ENCODE measurements at places on chromosomes 4 and X.

DNA sequence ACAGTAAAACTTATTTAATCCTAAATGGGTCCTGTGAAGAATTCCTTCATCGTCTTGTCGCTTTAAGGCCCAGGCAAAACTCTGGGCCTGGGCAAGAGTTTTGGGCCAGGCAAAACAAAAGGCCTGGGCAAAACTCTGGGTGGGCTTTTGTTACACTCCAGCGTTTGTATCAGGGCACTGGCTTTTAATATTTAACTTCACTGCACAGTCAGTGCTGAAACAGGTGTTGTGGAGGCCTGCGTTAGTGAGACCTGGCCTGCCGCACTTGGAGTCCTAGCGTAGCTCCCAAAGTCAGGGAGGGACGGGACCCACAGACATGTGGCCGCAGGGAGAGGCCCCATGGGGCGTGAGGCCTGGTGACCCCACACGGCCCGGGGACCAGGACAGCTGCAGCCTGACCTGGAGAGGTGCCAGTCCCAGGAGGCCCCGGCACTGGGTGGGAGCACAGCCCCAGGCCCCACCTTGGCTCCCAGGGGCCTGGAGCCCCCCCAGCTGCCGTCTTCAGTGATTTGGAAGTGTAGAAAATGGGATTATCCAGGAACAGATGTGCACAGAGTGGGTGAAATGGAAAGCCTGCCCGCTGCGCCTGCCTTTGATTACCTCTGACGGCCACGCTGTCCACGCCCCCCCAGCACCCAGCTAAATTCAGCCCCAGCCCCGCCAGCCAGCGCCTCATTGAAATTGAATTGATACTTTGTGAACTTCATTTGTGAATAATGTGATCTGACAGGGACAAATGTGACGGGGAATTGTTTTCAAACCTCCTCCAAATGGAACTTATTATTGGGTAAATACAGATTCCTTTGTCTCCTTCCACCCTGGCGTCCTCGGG, 132.9 kb upstream of the NKX1-1 start:
- DNase-seq, result no peak

DNA sequence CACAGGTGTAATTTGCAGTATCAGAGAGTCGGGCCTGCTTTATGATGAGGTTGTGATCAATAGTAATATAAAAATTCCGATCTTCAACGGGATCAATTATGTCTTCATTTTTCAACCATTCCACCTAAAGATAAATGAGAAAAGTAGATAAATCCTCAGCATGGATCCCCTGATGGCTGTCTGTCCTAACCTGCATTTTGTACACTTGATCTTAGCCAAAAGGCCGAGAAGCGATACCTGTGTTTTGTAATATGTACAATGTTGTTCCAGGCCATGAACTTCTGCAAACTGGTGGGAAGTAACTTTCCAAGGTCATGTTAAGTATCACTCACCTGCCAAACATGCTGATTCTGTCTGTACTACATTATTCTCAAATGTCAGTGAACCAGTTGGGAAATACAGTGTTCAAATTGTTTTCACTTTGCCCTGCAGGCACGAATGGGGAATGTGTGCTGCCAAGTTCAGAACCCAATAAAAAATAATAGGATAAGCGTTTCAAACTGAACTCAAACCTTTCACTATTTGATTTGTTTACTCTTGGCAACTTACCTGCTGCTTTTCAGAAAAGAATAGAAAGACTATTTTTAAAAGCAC, 298.1 kb downstream of the UNC5C start:
- DNase-seq, result no peak

DNA sequence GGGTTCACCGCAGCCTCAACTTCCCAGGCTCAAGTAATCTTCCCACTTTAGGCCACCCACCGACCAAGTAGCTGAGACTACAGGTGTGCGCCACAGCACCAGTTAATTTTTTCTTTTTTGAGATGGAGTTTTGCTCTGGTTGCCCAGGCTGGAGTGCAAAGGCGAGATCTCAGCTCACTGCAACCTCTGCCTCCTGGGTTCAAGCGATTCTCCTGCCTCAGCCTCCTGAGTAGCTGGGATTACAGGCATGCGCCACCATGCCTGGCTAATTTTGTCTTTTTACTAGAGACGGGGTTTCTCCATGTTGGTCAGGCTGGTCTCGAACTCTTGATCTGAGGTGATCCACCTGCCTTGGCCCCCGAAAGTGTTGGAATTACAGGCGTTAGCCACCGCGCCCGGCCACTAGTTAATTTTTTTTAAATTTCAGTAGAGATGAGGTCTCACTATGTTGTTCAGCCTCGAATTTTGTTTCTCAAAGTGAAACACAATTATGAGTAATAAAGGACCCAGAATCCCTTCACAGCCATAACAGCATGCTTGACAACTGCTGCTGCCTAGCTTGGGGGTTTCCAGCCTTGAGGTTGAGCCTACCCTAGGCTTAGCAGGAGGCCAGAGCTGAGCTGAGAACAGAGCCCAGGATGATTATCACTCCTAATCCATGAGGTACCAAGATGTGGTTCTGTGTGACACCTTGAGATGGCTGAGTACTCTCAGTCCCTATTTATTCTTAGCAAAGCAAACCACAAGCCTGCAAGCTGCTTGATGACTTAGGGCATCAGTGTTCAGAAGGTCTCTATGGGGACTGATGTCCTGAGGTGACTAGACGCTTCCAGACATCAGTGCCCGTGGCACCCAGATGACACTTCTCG, 41.6 kb upstream of the NKRF start:
- DNase-seq, result no peak

DNA sequence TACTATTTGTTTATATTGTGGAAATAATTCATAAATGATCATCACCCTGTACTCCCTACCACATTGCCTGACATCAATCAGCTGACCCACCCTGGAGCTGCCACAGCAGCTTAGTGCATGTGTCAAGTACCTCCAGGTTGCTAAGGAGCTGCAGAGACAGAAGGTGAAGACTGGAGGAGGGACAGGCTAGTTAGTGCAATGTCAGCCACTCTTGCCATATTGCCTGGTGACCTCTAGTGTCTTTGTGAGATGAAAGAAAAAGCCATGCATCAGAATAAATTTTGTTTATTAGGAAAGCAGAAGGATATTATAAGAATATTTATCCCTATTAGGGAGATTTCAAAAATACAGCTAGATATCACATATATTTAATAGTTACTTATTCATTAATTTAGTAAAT, 243.9 kb upstream of the FAT4 start:
- DNase-seq, result no peak

DNA sequence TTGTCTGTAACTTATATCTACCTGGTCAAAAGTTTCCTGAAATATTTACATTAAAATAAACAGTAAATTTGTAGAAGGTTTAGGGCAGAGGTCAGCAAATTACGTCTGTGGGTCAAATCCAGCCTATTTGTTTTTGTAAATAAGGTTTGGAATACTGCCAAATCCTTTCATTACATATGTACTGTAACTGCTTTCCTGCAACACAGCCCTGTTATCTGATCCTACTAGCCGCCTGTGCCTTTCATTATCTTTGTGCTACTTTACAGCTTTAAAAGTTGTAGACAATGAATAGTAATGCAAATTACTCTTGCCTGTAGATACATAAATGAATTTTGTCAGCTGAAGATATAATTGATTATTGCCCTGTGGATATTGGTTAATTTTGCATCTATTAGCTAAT, 369.6 kb upstream of the SLC7A11 start:
- no peak for DNase-seq

DNA sequence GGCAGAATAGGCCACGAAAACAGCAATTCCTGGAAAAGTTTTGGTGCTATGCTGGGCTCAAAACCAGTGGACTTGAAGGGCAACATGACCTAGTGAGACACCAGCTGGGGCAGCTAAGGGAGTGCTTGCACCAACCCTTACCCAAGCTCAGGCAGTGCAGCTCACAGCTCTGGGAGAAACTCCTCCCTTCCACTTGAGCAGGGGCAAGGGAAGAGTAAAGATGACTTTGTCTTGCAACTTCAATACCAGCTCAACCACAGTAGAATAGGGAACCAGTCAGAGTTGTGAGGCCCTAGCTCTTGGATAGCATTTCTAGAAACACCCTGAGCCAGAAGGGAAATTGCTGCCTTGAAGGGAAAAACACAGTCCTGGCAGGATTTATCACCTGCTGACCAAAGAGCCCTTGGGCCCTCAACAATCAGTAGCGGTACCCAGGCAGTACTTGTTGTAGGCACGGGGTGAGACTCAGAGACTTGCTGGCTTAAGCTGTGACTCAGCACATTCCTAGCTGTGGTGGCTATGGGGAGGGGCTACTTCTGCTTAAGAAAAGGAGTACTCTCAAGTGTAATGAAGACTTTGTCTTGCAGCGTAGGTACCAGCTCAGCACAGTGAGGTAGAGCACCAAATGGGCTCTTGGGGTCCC, 19.7 kb upstream of the ABCG2 start:
- no peak for DNase-seq

- no peak for DNase-seq
Observed at GRCh38 chrX:1534301-1535168, 2.5 kb downstream of the P2RY8 start.

DNA sequence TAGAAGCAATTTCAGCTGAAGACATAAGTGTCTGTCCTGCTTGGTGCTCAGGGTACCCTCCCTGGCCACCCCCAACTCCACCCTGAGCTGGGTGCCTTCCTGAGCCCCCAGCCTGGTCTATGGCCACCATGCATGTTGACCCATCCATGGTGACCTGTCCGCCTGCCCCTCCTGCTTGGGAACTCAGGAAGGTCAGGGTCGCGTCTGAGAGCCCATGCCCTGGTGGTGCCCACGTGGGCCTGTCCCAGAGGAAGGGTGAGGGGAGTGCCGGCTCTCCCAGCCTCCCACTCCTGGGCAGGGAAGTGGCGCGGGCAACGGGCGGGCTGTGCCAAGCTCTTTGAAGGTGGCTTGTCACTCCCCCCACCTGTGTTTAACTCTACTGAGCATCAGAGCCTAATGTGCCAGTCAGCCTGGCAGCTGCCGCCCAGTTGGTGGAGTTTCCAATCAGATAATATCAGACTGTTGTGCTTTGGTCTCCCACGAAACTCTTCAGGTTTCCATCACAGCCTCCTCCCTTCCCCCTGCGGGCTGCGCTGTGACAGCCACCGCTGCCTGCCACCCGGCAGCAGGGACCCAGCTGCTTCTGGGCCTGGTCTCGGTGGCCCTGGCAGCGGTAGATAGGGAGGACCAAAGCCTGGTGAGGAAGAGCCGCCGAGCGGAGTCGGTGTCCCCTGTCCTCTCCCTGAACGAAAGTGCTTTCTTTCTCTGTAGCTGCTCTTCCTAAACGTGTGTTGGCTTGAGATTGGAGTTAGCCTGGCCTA, 4.8 kb downstream of the SH3BP2 start:
- peak; percentile 41 for DNase-seq

GRCh38 chr4:59855630-59856352, 1344.3 kb upstream of the ADGRL3 start:
- no peak for DNase-seq

- DNase-seq, result no peak
Observed at GRCh38 chr4:150149381-150149780, 71.1 kb downstream of the DCLK2 start.

GRCh38 chr4:42277291-42277690, 120.0 kb upstream of the SHISA3 start:
- DNase-seq, result no peak

- no peak for DNase-seq
Observed at GRCh38 chr4:183588169-183588675, 70.8 kb downstream of the RWDD4 start.

GRCh38 chr4:162364651-162365050, 200.9 kb upstream of the FSTL5 start:
- DNase-seq, result no peak

DNA sequence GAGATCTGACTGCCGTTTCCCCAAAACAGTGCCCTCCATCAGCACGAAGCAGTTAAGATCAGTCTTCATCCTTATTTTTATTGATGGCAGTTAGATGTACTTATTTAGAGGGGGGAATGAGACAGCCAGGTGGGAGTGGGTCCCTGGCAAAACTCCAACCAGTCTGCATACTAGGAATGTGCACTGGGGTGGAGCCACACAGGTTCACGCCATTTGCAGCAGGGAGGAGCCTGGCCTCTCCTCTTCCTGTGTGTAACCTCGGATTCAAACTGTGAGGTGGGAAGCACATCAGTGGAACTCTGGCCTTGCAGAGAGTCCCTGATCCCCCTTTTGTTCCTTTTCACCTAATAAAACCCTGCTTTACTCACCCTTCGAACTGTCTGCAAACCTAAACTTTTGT, 987.7 kb upstream of the GRIA3 start:
- no peak for DNase-seq

- no peak for DNase-seq
Observed at GRCh38 chrX:120021927-120022326, 55.6 kb downstream of the RHOXF2B start.

DNA sequence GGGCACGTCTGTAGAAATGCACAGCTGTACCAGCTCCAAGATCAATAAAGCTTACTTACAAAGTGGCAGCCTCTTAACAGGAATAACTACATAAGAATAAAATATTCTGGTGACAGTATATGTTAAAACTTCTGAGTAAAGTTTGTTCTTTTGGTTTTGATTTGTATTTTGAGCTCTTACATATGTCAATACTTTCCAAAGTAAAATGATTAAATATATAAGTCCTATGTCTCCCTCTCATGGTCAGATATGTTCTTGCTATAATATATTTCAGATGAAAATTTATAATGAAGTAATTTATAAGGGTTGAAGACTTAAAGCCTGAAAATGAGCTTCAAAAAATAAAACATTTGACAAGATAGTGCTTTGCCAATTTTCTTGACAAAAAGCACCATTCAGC, 254.4 kb downstream of the NPFFR2 start:
- DNase-seq, result no peak

GRCh38 chrX:88735835-88736234, 11.2 kb upstream of the CPXCR1 start:
- DNase-seq, result no peak

DNA sequence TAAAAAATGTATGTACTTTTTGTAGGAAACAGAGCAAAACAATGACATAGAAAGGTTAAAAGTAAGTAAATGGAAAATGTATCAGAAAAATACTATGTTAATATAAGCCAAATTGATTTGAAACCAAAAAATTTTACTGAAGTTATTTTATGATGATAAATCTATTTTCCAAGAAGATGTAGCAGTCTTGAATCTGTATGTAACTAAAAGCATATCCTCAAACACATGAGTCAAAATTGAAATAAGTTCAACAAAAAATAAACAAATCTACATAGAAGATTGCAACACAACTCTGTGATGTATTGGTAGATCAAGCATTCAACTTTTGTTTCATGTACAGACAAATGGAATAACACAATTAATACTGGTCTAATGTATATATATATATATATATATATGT, 450.0 kb downstream of the SPRY1 start:
- DNase-seq, result no peak

DNA sequence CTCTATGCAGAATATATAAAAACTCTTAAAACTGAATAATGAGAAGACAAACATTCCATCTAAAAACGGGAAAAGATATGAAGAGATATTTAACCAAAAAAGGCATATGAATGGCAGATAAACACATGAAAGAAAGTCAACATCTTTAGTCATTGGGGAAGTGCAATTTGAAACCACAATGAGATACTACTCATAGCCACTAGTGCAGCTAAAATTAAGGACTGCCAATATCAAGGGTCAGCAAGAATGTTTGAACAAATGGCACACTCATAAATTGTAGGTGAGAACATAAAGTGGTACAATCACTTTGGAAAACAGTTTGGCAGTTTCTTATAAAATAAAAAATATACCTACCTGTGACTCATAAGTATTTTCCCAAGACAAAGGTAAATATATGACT, 534.9 kb upstream of the DIPK2B start:
- DNase-seq, result no peak

GRCh38 chr4:41525129-41525528, 12.8 kb upstream of the LIMCH1 start:
- no peak for DNase-seq

- DNase-seq, result peak; percentile 90
Observed at GRCh38 chr4:139651282-139652194, 14.1 kb upstream of the MGST2 start.

Data from right forelimb (tissue), 1 donor.